ENCODE measurements at places on chromosomes 7 and 10.

- DNase-seq: no peak
Observed at GRCh38 chr7:141462958-141463357, 88.3 kb upstream of the AGK start.

DNA sequence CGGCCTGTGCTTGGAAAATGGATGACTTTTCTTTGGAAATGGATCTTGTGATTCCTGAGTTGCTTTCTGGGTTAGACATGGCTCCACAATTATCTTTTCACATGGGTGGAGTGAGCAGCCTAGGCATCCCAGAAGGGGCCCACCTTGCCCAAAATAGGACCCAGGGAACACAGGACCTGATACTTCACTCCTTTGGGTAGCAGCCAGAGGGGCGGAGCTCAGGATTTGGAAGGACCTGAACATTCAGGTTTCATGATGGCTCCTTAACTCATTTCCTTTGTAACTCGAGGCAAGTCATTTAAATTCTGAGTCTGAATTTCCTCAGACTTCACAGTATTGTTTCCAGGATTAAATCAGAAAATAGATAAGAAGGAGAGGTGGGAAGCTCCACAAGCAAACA lies 178.3 kb upstream of the ZMIZ1 start:
- no peak for DNase-seq

DNA sequence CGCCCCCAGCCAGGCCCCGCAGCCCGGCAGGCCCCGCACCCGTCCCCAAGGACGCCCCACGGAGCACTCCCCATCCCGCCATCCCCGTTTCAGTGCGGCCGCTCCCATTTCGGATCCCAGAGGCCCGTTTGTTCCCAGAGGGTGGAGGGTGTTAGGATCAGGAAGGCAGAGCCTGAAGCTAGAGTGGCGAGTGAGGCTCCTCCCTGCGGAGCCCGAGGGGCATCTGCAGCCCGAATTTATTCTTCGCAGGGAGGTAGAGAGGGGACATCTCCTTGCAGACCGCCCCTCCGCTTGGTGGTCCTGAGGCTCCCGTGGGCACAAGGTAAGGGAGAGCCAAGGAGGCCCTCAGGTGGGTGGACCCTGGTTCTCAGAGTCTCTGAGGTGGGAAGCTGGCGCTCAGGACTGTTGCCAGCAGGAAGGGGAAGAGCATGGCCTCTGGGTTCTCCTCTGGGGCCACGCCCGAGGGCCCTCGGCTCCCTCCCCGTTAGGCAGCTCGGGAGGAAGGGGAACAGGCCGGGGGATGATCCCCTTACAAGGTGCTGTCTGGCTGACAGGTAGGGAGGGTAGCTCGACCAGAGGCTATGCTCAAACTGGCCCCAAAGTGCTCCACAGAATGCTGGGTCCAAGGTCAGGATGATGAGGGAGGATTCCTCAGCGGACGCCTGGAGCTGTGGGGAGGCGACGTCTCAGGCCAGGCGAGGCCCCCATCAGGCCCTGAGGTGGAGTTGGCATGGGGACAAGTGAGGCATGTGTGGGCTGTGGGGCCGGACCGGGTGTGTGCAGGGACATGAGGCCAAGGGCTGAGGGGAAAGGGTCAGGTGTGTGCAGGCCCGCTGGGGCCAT lies 17.4 kb downstream of the POLL start:
- no peak for DNase-seq

GRCh38 chr10:36280890-36281499 lies 638.9 kb upstream of the FZD8 start:
- DNase-seq: no peak

GRCh38 chr7:25754333-25754732 lies 397.7 kb upstream of the NFE2L3 start:
- no peak for DNase-seq

GRCh38 chr10:14687340-14687739 lies 87.4 kb downstream of the FAM107B start:
- no peak for DNase-seq

DNA sequence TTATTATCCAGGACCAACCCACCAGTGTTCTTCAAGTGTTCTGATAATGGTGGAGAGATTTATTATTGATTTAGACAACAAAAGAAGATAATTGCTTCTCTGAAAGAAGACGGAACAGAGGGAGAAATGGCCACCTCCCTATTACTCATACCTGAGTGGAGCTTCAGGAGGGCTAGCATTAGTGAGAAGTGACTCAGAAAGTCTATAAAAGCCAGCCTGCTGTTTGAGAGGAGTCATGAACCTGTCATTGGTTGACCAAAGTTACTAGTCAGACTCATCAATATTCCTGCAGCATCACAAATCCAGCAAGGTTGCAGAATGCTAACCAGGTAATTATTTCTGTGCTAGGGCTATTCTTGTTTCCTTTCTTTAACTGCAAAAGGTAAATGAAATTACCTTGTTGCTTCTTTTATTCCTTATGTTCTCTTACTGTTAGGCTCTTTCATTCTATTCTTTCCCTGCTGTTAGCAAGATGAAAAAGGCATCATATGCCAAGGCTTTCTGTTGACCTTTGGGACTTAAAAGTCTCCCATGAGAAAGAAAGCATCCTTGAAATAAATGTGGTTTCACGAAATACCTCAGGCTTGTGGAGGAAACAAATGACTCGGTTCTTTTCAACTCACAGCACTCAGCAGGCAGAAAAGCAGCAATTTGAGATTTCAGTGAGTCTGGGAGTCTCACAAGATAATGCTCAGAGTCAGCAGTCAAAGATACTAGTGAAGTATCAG lies 256.4 kb upstream of the PHYHIPL start:
- no peak for DNase-seq

GRCh38 chr7:158113321-158114025 lies 474.1 kb downstream of the PTPRN2 start:
- no peak for DNase-seq

GRCh38 chr10:16360001-16360400 lies 76.8 kb upstream of the PTER start:
- no peak for DNase-seq

- DNase-seq: no peak
Observed at GRCh38 chr7:137880432-137880831, 33.7 kb upstream of the DGKI start.

DNA sequence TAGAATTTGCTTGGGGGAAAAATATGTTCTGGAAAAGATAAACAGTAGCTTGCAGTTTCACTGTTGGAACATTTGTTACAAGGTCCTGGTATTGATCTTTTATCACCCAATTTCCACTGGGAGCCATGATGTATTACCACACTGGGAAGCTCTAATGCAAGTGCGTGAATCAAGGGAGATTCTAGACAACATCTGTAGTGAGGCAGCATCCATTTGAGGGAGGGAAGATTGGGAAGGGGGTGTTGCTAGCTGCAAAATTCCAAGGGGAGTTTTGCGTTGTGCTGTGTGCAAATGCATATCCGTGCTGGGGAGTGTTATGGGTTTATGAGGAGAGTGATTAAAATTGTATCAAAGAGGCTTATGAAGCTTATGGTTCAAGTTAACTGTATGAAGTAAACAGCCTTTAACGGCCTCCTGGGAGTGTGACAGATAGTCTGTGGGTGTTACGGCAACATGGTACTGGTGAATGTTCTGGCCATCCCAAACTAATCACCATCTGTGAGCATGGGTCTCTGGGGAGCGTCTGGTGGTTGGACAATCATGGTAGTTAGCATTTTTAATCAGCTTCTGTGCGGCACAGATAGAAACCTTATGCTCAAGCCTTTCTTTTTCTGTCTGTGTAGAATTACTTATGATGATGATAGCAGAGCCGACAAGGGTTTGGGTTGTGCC lies 601.9 kb upstream of the GALNT17 start:
- DNase-seq: no peak

- no peak for DNase-seq
Observed at GRCh38 chr7:143379611-143380259, 1.4 kb upstream of the ZYX start.

- no peak for DNase-seq
Observed at GRCh38 chr10:16242859-16243613, 193.8 kb upstream of the PTER start.

DNA sequence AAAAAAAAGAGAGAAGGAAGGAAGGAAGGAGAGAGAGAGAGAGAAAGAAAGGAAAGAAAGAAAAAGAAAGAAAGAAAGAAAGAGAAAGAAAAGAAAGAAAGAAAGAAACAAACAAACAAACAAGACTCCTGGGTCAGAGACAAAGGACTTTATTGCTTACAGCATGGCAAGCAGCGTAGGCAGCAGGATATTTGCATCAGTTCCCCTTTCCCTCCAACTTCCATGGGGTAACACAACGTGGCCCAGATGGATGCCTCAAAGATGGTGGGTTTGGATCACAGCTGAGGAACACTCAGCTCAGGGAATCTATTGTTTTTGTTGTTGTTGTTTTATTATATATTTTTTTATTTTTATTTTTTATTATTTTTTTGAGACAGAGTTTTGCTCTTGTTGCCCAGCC lies 128.5 kb upstream of the VKORC1L1 start:
- no peak for DNase-seq

GRCh38 chr7:21690705-21691104 lies 147.9 kb downstream of the DNAH11 start:
- no peak for DNase-seq

GRCh38 chr7:78095549-78095948 lies 297.0 kb downstream of the PHTF2 start:
- DNase-seq: no peak

DNA sequence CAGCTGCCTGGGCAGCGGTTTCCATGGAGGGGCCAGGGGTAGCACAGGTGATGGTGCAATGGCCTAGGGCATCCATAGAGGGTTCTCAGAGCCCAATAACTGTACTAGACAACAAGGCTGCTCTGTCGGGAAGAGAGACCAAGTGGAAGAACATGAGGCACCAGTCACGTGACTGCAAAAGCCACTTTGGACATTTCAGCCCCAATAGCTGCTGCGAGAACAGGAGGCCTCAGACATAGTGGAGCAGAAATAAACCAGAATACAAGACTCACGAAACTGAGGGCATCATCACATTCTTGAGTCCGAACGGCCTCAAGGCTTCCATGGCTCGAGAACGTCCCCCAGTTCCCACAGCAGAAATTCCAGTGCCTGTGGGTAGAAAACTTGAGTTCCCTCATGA lies 32.3 kb upstream of the FIS1 start:
- no peak for DNase-seq

DNA sequence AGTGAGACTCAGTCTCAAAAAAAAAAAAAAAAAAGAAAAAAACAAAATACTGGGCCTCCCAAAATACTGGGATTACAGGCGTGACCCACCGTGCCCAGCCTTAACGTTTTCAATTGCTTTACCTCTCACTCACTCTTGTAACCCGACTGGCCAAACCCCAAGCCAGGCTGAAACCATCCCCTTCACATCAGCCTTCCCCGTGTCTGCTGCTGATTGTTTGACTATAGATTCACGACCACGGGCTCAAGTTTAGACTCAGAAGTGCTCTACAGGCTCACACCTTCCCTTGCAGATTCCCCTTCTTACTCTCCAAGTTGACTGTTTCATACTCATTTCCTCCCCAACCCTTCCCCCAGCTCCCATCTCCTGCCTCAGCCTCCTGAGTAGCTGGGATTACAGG lies 22.3 kb downstream of the TYW1 start:
- no peak for DNase-seq

GRCh38 chr10:283916-284356 lies 148.7 kb downstream of the ZMYND11 start:
- DNase-seq: no peak

GRCh38 chr10:27884185-27884641 lies 114.7 kb downstream of the ODAD2 start:
- no peak for DNase-seq
